ENCODE measurements at places on chromosomes 5 and 9.
A peak's percentile ranks its signal among the peaks of the same experiment; 100 is the strongest.

- DNase-seq = peak; percentile 69
Observed at GRCh38 chr9:101458963-101459631, 23.5 kb upstream of the ALDOB start.

GRCh38 chr9:6590772-6591384 is 54.7 kb downstream of the GLDC start:
- no peak for DNase-seq

DNA sequence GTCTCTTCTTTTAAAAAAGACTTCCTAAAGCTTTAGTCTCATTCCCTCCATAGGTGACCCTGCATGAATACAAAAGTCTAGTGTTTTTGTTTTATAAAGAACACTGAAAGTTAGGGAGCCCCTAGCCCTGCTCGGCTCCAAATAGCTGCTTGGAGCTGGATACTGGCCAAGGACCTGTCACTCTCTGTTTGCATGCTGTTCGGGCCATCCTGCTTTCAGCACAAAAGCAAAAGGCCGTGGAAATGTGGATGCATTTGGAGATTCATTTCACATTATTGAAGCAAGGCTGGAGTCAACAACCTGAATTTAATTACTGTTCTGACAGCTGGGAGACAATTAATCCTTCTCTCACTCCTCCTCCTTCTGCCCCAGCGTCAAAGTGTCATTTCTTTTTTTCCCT is 151.7 kb upstream of the NMUR2 start:
- DNase-seq = no peak

GRCh38 chr5:139915266-139915665 is 119.7 kb downstream of the PSD2 start:
- no peak for DNase-seq

- no peak for DNase-seq
Observed at GRCh38 chr5:178237431-178238312, 5.1 kb upstream of the PHYKPL start.

Data from dermis microvascular lymphatic vessel endothelial cell (primary cell).